ENCODE measurements at places on chromosomes 5 and 9.

DNA sequence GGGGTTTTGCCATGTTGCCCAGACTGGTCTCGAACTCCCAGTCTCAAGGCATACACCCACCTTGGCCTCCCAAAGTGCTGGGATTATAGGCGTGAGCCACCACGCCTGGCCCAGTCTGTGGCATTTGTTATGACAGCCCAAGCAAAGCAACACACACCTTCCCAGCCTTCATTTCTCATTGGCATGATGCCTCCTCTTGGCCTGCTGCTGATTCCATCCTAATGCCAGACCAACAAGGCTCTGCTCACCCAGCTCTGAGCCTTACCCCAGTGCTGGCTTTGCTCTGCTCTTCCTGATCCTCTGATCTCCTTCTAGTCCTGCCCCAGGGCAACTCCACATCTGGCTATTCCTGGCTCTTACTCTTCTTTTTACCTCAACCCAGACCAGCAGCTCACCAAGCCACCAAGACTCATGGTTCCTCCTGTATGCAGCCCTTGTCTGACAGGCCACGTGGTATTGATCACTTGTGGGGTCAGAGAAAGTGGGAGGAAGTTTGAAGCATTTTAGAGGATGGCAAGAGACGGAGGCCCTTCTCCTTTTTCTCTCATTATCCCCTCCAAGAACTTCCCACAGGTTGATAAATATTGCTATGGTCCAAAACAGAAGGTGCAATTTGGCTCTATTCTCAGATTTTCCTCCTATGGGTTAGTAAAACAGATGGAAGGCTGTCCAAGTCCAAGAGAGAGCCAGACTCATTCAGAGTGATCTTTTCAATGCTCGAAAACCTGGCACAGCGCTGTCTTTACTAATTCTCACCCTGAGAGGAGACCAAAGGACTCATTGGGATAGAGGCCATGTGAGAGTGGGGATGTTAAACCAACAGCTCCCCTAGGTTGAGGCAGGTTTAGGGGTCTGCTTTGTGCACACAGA, 958 bp downstream of the CD180 start:
- DNase-seq, result no peak

DNA sequence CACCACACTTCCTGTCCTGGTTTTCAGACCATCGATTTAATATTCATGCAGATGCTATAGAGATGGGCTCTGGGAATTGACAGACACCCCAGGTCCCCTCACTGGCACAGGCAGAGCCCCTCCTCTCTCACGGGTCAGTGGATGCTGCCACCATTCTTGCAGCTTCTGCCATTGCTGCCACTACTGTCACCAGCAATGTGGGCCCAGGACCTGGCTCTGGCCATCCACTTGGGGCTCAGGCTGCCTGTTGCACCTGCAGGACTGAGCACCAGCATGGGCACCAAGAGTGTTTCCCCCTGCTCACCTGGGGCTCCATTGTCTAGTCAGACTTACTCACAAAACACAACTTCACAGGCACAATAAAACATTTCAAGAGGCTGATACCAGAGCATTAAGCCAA, 479.0 kb upstream of the ZNF608 start:
- DNase-seq, result no peak

DNA sequence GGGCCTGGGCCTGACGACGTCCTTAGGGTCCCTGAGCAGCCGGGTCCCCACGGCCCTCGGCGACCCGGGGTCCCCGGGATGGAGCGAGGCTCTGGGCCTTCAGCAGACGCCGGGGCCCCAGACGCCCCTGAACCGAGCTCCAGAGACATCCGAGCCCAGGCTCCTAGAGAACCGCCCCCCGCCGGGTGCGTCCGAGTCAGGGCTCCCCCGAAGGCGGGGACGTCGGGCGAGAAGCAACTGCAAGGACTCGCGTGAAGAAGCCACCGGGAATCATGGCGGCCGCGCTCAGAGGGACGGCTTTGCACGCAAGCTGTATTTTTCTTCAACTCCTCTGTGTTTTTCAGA, 25.5 kb downstream of the IRX4 start:
- DNase-seq, result no peak

- DNase-seq, result no peak
Measured at GRCh38 chr5:115170134-115170928, 623 bp upstream of the TRIM36 start.

GRCh38 chr9:37417252-37417803, 5.2 kb upstream of the GRHPR start:
- no peak for DNase-seq

DNA sequence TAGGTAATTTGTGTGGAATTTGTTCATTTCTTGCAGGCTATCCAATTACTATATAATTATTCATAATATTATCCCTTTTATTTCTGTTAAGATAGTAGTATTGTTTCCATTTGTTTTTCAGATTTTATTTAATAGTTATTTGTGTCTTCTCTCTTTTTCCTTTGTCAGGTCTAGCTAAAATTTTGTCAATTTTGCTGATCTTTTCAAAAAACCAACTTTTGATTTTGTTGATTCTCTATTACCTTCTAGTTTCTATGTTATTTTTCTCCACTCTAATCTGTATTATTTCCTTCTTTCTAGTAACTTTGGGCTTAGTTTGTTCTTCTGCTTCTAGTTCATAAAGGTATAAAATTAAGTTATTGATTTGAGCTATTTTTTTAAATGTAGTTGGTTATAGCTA, 76.3 kb downstream of the OSTF1 start:
- DNase-seq, result no peak

DNA sequence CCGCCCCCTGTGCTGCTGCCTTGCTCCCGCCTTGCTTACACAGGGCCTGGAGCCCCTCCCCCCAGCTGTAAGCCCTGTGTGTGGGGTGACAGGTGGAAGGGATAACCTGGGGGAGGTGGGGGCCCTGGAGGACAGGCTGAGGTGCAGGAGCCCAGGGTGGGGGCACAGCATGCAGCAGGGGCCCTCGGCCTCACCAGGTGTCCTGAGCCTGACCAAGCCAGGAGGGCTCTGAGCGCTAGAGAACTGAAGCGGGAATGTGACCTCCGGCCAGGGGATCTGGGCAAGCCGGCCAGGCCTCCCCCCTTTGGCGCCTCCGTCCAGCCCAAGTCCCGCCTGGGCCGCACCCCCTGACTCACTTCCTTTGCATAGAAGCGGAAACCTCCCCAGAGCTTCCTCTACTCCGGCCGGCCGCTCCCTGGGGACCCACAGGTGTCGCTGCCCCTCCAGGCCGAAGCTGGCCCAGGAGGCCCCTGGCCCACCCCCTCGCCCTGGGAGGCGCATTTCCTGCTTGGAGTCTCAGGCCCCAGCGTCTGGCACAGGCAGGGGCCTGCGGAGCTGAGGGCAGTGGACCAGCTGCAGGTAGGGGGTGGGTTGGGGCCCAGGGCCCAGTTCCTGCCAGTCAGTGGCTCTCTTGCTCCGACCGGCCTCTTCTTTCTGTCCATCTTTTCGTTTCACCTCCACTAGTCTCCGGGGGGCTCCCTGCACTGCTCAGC, at the start of gene TOR4A:
TSS of gene TOR4A (plus strand) at position 398 of the 713 bp plus-strand sequence. CDS start 964 bp downstream, outside the sequence.
- no peak for DNase-seq

DNA sequence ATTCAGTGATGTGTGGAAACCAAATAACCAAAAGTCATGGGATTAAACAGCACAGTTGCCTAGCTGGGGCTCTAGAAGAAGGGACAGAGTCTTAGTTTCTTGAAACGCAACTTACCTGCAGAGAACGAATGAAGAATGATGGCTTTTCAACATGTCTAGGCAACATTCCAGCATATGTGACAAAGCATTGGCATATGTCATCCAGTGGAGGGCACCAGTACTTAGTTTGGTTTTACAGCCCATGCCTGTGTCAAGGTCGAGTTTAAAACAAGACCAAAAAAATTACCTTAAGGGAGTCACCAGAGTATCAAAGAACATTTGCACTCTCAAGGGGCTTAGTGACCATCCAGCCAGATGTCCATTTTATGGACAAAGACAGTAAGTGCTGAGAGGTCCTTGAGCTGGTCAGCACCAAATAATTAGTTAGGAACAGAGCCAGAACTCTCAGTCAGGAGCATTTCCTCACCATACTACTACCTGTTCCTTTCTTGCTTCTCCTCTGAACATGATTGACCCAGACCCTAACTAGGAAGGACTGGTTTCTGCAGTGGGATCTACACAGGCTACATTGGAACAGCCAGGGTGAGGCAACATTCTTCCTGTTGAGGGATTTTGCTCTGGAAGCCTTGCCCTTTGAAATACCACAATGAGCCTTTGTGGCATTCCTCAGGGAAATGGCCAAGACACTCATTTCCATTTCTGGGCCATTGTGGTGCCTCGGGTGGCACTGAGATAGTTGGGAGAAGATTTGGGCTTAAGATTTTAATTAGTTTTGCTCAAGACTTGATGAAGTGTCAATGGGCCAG, 75.4 kb upstream of the ANKH start:
- no peak for DNase-seq

DNA sequence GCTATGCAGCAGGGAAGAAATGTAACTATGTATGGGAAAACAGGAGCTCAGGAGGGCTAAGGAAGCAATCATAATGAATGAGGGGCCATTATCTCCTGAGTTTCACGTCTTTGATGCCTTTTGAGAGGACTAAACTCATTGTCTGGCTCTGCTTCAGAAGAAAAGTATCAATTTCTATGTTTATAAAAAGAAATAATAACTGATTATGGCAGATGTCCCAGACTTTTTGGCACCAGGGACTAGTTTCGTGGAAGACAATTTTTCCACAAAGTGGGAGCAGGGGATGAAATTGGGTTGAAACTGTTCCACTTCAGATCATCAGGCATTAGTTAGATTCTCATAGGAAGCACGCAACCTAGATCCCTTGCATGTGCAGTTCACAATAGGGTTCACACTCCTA, 8.7 kb upstream of the IL7R start:
- no peak for DNase-seq

- no peak for DNase-seq
Measured at GRCh38 chr5:65695162-65695755, 26.6 kb downstream of the SGTB start.

Data from stimulated activated CD8-positive, alpha-beta memory T cell treated with anti-CD3 and anti-CD28 coated beads, Interleukin-7, amount 100 ng/mL, for 24 hours (primary cell).